ENCODE measurements at places on chromosomes 1 and 21.

GRCh38 chr1:172708452-172708851 is 49.5 kb downstream of the FASLG start:
- DNase-seq = no peak

- DNase-seq = peak; percentile 38
Measured at GRCh38 chr1:87084244-87084836, 169.9 kb downstream of the HS2ST1 start.

DNA sequence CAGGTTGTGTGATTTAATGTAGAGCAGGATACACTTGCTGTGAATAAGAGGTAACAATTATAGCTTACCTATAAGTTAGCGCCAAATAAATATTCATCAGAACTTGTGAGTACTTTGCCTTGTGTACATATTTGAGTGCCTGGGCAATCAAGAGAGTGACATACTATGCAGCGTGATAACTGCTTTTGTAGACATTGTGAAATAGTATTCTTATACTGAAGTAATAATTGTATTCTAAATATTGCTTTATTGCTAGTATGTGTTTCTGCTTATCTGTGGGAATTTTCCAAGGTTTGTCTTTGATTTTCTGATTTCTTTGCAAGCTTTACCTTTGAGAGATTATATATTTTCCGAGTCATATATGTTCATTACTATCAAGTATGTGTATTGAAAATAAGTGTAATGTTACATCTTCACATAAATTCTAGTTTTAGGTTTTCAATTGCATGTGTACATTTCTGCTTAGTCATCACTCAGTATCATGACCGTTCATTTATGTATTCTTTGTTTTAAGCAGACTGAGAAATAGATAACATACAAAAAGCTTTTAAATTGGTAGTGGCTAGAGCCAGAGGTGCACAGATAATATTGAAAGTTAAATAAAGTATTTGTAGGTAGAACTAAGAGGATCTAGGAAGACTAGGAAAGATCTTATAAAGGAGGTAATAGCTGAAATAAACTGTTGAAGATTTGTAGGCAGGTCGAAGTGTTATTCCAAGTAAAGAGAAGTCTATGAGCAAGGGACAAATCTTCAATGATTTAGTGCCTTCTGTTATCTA is 19.5 kb downstream of the USP25 start:
- DNase-seq = no peak

DNA sequence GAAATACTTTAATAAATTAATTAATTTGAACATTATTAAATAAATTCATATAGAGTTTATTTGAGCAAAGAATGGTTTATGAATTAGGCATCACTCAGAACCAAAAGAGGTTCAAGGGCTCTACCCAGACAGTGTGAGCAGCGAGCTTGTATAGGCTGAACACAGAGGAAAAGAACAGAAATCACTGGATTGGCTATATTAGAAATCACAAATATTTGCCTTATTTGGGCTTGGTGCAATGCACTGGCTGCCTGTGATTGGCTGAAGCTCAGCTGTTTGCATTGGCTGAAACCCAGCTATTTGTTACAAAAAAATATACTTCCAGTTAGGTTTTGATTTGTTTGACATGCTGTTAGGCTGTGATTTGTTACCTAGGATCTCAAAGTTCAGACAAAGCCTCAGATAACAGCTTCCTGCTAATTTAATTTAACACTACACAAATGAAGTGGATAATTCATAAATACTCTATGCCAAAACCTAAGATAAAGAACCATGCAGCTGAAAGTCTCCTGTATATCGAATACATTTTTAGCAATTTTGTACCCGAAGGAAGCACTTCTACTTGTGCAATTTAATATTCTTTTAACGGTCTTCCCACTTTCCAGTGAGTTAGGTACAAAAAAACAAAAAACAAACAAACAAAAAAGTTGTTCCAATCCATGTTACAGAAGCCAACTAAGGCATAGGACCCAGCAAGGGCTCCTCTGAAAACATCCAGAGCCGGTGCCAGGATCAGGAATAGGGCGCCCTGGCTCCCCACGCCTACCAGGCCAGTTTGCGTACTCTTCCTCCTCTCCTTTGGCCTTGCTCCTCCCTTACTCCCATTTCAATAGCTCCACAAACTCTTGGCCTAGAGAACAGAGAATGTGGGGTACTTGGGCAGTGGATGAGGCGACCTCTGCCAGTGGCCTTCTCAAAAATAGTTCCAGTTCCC is 179.1 kb downstream of the DUSP10 start:
- no peak for DNase-seq

- peak; percentile 55 for DNase-seq
Measured at GRCh38 chr1:165397944-165398343, 41.4 kb upstream of the LMX1A start.

- DNase-seq = peak; percentile 4
Measured at GRCh38 chr21:26389971-26390641, 183.0 kb downstream of the CYYR1 start.
